ENCODE measurements at places on chromosomes 12 and 14. TPM values are rescaled to one million over a fixed set of nuclear protein-coding genes. Genes with fewer than 3 reads are reported as not detected.

INSM2 gene
- 21.7 TPM for total RNA-seq

GDF3 gene
- 0.34 TPM for total RNA-seq

DNA sequence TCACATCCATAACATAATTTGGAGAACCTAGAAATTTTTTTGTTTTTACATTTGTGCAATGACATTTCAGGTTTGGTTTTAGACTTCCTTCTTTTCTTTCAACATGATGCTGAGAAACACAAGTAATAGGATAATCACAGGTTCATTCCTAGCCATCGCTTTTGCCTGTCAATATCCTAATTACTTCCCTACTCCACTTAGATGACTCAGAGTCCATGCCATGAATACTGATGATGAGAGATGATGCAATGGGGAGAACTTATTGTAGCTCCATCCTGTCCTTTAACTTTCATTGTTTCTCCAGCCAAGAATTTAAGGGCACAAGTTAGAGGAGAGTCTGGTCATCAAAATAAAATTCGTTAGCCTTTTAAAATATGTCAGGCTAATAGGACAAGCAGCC lies 101.3 kb downstream of the PTPRO start:
- DNase-seq = no peak

DNA sequence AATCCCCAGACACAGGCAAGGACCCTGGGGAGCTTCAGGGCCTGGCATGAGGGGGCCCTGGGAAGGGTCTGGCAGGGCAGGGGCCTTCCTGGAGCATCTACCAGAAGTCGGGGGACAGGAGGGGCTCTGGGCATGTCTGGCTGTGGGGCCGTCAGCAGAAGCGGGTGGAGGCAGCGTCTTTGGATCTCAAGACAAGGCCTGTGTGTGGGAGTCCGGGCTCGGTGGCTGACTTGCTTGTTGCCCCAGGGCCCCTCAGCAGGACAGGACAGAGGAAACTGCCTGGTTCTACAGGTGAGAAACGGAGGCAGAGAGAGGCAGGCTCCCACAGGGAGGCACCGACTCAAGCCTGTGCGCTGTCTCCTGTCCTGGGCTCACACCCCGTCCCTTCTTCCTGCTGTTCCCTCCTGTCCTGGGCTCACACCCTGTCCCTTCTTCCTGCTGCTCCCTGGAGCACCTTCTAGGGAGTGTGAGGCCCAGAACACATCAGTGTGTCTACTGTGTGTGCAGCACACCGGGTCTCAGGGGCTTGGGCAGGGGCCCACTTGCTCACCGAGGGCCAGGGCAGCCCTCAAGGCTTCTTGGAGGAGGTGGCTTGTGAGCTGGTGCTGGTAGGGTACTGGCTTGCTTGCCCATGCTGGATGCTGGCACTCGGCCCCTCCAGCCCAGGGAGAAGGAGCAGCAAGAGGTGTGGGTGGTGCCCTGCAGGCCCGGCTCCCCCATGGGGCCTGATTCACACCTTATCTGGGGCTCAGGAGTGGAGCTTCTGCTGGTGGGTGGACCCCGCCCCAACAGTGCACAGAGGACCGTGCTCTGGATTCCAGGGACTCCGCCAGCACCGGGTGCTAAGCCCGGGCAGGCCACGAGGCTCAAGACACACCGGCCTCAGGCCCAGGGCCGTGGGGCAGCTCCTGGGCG lies 14.9 kb downstream of the ASPG start:
- DNase-seq = peak; percentile 17

GRCh38 chr12:131909752-131910219 lies 15.4 kb downstream of the ULK1 start:
- DNase-seq = no peak

Data from glutamatergic neuron (in vitro differentiated cells).